AG08395 (cell line): ENCODE measurements at places on chromosomes 12 and 14.

- no peak for DNase-seq
Measured at GRCh38 chr12:105960319-105961083, 178.3 kb downstream of the NUAK1 start.

GRCh38 chr12:126389961-126390360, 1324.7 kb downstream of the AACS start:
- no peak for DNase-seq

GRCh38 chr14:100147181-100147631, 12.2 kb downstream of the DEGS2 start:
- DNase-seq, result no peak

DNA sequence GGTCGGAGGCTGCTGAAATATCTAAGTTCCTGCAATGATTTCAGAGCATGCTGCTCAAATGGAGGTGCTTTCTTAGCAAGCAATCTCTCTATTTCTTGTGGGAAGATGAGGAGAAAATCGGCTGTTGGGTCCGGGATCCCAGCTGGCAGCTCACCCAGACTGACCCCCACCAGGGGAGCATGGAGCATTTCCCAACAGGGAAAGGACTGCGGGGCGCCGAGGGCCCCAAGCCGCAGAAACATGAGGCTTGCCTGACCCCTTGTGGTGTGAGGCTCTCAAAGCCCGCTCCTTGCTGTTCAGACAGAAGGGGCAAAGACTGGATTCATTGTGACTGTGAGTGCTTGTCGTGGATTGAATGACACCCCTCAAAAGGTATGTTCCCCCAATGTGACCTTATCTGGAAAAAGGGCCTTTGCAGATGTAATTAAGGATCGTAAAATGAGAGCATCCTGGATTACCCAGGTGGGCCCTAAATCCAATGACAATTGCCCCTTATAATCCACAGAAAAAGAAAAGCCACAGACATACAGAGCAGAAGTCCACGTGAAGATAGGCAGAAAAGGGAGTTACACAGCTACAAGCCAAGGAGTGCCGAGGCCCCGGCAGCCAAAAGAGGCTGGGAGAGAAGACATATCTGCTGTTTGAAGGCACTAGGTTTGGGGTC, 116.3 kb upstream of the VASH1 start:
- peak; percentile 44 for DNase-seq

DNA sequence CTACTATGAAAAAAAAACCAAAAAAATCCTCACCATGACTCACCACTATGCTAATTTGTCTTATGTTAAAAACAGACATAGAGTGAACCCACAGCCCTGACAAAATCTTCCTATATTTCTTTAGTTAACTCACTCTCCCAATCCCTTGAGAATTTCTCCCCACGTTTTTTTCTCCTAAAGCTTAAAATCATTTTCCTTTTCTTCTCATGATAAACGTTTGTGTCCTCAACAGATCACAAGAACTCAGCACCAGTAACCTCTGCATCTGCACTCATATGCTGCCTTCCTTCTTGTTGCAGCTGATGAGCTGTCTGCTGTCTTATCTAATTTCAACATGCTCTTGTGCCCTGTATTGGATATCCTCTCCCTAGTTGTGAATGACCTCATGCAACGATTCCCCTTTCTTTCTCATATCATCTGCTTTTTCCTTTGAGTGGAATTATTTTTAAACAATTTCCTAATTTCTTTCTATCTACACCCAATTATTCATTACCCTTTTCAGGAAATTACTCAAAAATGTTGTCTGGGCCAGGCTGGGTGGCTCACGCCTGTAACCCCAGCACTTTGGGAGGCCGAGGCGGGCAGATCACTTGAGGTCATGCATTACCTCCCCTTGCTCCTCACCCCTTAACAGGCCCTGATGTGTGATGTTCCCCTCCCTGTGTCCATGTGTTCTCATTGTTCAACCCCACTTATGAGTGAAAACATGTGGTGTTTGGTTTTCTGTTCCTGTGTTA, 427.5 kb upstream of the MGAT4C start:
- no peak for DNase-seq

DNA sequence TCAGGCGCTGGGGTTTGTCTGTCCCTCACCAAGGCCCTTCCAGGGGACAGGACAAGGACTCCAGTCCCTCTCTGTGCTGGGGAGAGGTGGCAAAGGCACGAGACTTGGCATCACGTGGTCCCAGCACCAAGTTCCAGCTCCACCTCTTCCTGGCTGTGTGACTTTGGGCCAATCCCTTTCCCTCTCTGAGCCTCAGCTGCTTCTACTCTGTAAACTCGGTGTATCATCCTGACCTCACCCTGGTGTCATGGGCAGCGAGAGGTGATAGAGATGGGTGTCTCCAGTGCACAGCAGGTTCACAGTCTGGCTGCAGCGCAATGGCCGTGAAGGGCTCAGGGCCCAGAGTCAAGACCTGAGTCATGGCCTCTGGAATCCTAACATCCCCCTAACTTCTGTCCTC, 54.0 kb downstream of the MVK start:
- no peak for DNase-seq

GRCh38 chr14:104367866-104368750, 211.5 kb upstream of the C14orf180 start:
- DNase-seq, result no peak

GRCh38 chr12:55664826-55665225, 28.1 kb downstream of the OR10P1 start:
- no peak for DNase-seq

- DNase-seq, result no peak
Measured at GRCh38 chr14:73223049-73223448, 14.3 kb upstream of the PAPLN start.

- no peak for DNase-seq
Measured at GRCh38 chr12:510071-510825, 50.5 kb downstream of the B4GALNT3 start.

DNA sequence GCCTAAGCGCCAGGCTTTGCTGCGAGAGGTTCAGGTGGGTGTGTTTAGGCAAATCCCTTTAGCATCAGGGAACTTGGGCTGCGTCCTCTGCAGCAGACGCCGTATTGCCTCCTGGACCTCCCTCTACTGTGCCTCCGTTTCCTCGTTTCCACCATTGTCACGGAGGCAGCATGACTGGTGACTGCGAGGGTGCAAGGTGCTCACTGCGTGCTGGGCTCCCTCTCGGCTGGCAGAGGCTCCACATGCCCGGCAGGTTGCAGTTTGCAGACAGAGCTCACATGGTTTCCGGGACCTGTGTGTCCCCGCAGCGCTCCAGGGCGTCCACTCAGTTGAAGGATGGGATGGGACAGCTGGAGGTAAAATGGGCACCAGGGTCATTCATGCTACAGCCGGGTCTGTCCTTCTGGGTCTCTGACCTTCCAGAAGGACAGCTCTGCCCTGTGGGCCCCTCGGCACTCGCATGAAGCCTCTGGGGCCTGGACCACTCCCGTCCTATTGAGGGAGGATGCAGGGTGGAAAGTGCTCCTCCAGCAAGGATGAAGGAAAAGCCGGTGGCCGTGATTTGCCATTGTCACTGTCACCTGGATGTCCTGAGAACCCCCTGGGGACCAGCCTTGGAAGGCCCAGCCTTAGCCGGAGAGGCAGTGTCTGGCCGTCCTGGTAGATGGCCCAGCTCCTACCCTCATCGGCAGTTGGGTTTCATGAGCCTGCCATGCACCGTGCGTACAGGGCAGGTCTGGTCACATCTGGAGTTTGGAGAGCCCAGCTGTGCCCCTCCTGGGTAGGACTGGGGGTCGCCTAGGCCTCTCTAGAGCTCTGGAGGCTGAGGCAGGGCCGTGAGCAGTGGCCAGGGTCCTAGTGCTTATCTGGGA, 146.5 kb downstream of the KIF26A start:
- no peak for DNase-seq

DNA sequence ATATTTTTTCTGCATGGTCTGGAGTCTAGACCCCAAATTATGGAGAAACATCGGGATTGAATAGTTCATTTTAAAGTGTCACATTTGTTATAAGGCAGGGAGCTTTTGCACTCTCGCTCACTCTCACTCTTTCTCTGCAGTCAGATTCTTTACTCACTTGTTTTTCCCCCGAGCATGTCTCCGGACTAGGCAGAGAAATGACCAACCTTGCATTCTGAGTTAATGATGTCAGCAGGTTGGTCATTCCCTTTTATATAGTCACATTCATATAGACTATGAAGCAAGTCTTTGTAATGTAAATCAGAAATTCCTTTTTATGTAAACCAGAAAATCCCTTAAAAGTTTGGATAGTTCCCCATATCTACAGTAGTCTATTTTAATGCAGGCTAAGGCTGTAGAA, 4.1 kb downstream of the C12orf75 start:
- no peak for DNase-seq

GRCh38 chr12:103877934-103878510, 37.0 kb upstream of the NT5DC3 start:
- DNase-seq, result peak; percentile 86

GRCh38 chr12:88922816-88923215, 342.5 kb upstream of the KITLG start:
- peak; percentile 47 for DNase-seq

DNA sequence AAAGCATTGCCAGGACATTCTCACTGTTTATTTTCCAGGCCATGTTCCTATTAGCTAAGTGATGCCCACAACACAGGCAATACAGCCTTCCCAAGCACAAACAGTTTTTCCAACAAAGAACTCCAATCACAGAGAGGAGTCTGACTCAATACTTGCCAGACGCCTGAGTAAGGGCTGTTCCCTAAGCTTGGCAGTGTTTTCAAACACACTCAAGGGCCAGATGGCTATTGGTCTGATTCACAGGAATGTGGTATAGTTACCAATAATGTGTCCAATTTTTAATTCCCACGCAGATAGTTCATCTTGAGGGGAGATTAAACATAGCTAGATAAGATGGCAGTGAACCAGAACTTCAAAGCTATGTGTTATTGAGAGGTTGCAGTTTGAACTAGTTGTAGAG, 381.0 kb downstream of the SNAPC1 start:
- DNase-seq, result peak; percentile 5

DNA sequence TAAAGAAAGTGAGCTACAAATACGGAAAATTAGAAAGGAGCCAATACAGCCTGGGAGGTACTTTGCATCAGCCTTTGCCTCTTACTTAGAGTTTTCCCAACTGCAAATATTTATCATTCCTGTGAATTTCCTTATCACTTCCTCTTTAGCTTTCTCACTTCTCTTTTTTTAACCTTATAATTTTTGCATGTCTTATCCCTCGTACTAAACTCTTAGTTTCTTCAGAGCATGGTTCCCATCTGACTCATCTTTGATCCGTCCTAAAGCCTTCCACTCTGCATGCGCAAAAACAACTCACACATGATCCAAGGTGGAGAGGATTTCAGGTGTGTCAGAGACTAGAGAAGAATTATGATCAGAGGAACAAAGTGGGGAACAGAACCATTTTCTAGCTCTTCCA, 9.6 kb upstream of the SNAPC1 start:
- no peak for DNase-seq

- no peak for DNase-seq
Measured at GRCh38 chr12:69442894-69443293, 27.3 kb upstream of the FRS2 start.

GRCh38 chr12:131919366-131920156, 9.5 kb upstream of the PUS1 start:
- no peak for DNase-seq

- DNase-seq, result no peak
Measured at GRCh38 chr12:1355396-1355795, 239.0 kb downstream of the FBXL14 start.

- DNase-seq, result peak; percentile 80
Measured at GRCh38 chr12:121530600-121531355, 50.0 kb downstream of the KDM2B start.

DNA sequence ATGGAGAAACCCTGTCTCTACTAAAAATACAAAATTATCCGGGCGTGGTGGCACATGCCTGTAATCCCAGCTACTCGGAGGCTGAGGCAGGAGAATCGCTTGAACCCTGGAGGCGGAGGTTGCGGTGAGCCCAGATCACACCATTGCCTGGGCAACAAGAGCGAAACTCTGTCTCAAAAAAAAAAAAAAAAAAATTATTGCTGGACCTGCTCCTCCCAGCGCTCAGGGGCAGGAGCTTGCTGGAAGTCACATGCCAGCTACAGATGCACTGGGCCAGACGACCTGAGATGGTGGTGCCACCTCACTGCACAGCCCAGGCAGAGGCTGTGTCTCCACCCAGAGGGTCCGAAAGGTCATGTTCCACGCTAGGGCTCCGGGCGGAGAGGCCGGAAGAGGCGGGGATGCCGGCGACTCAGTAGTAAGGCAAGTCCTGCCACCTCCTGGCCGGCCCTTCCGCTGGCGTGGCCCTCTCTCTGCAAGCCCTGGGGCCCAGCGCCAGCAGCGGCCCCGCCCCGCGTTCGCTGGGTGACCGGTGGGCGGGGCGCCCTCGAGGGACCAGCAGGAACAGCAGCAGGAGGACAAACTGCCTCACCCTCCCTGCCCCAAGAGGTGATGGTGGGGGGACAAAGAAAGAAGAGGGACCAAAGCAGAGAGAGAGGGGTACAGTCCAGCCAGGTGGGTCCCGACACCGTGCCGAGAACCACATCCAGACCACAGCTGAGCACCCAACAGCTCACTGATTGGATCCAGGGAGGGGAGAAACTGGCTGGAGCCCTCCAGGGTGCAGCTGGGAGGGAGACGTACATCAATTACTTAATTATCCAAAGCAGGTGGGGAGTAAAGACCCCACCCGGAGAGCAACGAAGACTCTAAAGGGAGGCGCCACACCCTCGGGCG, 3.6 kb upstream of the RHOF start:
- DNase-seq, result peak; percentile 88

- no peak for DNase-seq
Measured at GRCh38 chr14:70585231-70585630, 15.2 kb downstream of the MED6 start.

DNA sequence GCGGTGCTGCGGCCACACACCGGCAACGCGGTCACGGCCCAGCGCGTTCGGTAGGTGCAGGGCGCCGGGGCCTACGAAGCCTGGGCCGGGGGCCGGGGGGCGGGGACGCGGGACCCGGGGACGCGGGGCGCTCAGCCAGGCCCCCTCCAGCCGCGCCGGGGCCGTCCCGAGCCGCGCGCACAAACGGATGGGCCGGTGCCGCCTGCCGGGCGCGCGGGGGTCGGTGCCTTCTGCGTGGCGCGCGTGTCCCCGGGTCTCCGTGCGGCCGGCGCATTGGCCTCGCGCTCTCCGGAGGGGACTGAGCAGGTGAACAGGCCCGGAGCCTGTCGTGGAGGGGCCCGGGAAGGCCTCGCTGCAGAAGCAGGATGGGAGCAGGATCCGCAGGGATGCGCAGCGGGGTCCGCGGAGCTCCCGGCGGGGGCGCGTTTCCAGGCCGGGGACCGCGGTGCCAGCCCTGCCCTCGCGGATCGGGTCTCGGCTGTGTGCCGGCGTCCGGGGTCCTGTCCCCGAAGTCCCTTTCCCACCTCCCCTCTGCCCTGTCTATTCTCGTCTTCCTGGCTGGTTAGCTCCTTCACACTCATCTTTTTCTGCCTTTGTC, 421 bp downstream of the GLT1D1 start:
- no peak for DNase-seq
